ENCODE measurements at places on chromosomes 5 and 9.
A peak's percentile ranks its signal among the peaks of the same experiment; 100 is the strongest.

DNA sequence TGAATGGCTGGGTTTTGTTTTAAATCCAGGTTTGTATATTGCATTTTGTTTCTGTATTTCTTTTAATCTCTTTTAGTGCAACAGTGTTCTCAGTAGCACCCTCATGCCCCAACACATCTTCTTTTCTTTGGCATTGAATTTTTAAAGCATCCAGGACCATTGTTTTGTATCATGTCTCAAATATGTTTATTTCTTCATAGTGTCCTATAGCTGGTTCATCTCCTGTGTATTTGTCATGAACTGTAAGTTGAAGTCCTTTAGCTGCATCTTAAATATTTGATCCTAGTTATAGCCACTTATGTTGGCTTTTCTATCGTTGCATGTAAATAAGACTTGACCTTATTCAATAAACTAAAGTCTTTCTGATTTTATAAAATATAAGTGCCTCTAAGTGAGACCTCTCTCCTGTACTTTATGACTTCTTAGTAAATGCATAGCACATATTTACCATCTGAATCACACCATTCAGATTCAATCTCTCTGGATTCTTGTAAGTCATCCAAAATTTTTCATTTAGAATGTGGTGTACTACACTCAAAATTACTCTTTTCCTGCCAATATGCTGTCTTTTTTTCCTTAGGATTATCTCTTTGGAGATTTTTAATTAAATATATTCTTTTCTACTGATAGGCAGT lies 21.0 kb upstream of the ERCC6L2 start:
- DNase-seq: peak; percentile 85

DNA sequence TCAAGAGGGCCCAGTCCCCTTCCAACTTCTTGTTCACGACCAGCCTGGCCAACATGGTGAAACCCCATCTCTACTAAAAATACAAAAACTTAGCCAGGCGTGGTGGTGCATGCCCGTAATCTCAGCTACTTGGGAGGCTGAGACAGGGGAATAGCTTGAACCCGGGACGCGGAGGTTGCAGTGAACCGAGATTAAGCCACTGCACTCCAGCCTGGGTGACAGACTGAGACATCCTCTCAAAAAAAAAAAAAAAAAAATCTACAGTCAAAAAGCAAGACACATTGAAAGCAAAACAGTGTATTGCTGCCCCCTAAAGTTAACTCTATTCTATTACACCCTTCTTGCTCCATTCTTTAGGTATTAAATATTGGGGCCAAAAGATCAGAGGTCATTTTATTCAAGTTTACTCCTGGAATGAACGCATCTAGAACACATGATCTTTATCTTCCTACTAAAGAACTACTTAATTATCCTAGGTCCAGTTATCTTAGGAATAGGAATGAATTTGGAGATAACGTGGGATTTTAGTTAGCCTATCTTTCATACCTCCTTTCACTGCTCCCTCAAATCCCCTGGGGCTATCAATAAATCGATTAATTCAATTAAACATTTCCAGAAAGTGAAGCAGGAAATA lies 2.4 kb downstream of the ATG12 start:
- DNase-seq: peak; percentile 77

- no peak for DNase-seq
These were observed 31.2 kb upstream of the CXCL14 start for GRCh38 chr5:135609981-135610380.

- no peak for DNase-seq
These were observed 2.8 kb downstream of the FBN2 start for GRCh38 chr5:128535251-128535650.

DNA sequence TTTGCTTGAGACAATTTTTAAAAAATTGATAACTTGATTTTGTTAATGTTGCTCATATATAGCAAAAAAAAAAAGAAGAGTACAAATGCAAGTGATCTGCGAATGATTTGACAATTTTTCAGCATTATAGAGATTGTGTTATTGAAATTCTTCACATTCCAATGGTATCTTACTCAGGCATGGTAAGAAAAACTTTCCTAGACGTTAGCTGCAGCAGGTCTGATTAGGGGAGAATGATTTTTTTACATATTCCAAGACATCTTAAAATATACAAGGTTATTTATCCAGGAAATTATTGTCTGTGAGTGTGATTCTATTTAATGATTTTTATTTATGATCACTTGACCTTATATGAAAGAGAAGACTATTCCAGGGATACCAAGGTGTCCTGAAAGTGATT lies 361.9 kb downstream of the MAT2B start:
- peak; percentile 58 for DNase-seq

DNA sequence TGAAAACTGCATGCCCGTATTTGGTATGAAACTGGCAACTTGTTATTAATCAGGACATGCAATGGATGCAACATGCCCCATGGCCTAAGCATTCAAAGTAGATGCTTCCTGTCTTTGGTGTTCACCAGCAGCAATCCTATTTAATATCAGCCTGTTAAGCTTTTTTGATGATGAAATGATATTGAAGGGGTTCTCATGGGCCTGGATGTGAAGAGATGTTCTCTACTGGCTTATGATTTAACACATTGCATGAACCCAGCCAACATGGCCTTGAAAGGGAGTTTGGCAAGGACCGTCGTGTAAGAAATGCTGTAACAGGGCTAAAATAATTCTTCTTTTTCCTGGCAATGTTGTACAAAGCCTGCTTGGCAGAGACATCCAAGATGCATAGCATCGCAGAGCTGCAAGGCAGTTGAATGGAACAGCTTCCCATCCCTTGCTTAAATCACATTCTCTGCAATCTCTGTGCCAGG lies 111.2 kb downstream of the SMARCA2 start:
- no peak for DNase-seq

DNA sequence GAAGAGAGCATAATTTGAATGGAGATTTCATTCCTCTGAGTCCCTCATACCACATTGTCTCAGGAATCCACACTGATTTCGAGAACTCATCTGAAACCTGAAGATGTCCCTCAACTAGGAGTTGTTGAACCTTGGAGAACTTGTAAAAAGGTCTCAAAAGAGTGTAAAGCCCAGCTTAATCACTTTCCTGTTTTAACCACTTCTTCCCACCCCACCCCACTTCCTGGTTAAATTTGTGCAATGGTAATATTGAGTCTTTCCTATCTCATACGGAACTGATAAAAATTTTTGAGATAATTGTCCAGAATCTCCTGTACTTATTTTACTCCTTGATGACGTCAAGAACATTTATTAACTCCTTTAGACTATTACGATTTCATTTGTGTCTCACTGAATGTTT lies 240.7 kb downstream of the ARRDC3 start:
- no peak for DNase-seq

- DNase-seq: no peak
These were observed 343.0 kb downstream of the GLIS3 start for GRCh38 chr9:3956899-3957298.

DNA sequence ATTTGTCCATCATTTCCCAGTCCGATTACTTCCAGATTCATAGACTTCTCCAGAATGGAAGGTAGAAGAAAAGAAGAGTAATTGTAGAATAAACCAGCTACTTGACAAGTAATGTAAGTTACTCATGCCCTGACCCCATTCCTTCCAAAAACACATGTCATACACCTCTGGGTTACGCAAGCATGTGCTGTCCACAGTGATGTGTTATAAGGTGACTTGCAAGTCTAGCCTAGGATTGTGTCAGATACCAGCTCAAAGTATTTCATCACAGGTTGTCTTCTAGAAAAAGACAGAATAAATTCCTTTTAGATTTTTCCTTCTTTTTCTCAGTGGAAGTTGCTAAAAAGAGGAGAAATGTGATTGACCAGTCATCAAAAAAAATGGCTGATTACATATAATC lies 8.0 kb upstream of the TLR4 start:
- no peak for DNase-seq

DNA sequence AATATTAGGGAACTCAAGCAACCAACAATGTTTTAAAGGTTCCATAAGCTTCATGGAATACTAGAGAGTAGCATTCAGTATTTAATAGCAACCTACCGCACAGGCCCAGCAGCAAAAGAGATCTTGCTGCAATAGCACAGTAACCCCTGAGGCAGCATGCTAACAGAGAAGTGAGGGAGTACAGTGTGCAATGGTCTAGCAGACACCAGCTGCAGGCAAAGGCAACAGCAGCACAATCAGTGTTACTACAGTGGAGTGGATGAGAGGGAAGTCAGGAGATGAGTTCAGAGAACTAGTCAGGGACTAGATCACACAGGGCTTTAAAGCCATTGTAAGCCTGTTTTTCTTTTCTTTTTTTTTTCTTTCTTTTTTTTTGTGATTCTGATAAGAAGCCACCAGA lies 2.8 kb downstream of the TICAM2 start:
- DNase-seq: peak; percentile 37

- DNase-seq: no peak
These were observed 176.2 kb downstream of the DMRTA1 start for GRCh38 chr9:22622815-22623214.

DNA sequence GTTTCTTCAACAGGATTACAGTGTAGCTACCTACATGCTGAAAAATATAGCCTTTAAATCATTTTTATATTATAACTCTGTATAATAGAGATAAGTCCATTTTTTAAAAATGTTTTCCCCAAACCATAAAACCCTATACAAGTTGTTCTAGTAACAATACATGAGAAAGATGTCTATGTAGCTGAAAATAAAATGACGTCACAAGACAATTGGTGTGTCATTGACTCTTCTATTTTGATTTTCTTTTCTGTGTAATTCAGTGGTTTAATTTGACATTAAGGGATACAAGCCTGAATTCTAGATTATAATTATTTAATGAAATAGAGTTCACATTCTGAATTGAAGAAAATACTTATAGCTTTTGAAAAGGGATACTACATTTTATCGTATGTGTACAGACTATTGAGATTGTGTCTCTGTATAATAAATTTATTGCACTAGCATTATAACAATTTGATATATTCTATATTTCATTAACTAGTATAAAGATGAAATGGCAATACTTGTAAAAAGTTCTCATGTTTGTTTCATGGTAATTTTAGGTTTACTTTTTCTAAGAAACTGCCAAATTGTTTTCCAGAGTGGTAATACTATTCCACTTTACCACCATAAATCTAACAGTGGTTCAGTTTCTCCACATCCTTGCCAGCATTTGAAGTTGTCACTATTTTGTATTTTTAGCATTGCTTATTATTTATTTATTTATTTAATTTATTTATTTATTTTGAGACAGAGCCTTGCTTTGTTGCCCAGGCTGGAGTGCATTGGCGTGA lies 18.7 kb downstream of the ANXA1 start:
- DNase-seq: no peak

GRCh38 chr5:142184988-142185387 lies 76.4 kb downstream of the NDFIP1 start:
- no peak for DNase-seq

DNA sequence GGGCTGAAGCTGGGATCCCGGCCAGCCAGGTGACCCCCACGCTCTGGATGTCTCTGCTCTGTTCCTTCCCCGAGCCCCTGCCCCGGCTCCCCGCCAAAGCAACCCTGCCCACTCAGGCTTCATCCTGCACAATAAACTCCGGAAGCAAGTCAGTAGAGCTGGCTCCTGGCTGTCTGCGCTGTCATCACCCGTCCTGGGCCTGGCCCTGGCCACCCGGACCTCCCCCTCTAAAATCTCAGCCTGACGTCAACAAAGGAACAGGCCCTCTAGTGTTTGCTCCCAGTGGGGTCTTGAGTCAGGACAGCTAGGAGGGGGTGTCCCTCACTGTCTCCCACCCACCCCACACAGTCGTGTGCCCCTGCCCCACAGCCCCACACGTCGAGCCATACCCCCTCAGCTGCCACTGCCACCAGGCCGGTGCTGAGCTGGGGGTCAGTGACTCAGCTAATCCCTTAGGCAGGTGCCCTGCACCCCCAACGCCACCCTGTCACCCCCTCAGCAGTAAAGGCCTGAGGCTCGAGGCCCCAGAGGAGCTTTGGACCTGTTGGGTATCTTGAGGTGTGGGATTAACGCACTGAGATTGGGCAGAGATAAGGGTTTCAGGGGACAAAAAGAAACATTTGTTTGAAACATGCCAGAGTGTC lies 1.1 kb upstream of the LCNL1 start:
- DNase-seq: peak; percentile 61

DNA sequence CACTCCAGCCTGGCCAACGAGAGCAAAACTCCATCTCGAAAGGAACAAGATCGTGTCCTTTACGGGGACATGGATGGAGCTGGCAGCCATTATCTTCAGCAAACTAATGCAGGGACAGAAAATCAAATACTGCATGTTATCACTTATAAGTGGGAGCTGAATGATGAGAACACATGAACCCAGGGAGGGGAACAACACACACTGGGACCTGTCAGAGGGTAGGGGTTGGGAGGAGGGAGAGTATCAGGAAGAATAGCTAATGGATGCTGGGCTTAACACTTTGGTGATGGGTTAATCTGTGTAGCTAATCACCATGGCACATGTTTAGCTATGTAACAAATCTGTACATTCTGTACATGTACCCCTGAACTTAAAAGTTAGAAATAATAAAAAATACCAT lies 40.9 kb downstream of the NMUR2 start:
- DNase-seq: no peak

DNA sequence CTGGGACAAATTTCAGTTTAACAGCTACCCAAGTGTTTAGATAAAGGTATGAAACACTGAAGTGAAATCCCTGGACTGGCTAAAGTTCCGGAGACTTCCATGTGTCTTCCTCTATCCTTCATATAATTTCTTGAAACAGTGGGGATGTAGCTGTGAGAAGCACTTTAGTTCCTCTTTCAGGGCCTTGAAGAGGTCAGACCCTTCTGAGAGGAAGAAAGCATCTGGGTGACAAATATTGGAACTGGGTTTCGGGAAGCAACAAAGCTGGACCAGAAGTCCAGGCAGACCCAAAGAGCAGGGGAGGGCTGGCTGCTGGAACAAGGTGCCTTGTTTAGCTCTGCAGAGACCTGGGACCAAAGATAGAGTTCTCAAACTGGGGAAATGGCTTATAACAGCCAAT lies 75.4 kb upstream of the ZFAND5 start:
- DNase-seq: no peak

DNA sequence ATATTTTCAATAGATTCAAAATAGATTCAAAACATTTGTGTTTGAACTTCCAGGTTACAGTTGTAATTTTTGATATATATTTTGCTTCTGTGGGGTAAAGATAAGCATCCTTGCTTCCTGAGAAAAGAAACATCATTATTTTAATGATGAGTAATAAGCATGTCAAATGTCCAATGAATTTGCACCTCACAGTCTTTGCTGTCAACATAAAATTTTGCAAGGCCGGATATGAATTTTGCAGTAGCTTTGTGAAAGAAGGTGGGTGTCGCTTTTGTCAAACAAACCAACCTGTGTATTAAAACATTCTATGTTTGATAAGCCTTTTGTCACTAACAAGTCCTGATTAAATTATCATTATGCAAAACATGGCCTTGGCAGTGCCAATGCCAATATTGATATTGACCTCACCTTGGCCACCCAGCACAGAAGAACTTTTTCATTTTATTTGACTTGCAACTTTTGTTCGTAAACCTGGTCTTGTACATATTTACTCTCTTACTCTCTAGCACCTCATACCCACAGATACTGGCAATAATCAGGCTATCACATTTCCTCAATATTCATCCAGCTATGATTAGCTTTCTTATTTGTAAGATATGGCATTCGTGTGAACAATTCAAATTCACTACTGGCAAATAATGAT lies 645.0 kb upstream of the KLF4 start:
- no peak for DNase-seq

GRCh38 chr5:377326-377981 lies 55.9 kb downstream of the AHRR start:
- no peak for DNase-seq

Data from ELR (cell line).